ENCODE measurements at places on chromosomes 7 and 10.

- no peak for DNase-seq
Observed at GRCh38 chr10:100632027-100632426, 96.3 kb downstream of the HIF1AN start.

GRCh38 chr10:124069341-124070264 lies 23.8 kb downstream of the CHST15 start:
- no peak for DNase-seq

- no peak for DNase-seq
Observed at GRCh38 chr7:77982926-77983550, 184.5 kb downstream of the PHTF2 start.

GRCh38 chr10:101624526-101625102 lies 36.5 kb downstream of the DPCD start:
- DNase-seq, result no peak

- no peak for DNase-seq
Observed at GRCh38 chr10:6395606-6396005, 184.5 kb downstream of the PRKCQ start.

GRCh38 chr10:122142641-122143237 lies 128.4 kb upstream of the BTBD16 start:
- DNase-seq, result no peak

- no peak for DNase-seq
Observed at GRCh38 chr7:112080441-112080840, 125.8 kb downstream of the DOCK4 start.

DNA sequence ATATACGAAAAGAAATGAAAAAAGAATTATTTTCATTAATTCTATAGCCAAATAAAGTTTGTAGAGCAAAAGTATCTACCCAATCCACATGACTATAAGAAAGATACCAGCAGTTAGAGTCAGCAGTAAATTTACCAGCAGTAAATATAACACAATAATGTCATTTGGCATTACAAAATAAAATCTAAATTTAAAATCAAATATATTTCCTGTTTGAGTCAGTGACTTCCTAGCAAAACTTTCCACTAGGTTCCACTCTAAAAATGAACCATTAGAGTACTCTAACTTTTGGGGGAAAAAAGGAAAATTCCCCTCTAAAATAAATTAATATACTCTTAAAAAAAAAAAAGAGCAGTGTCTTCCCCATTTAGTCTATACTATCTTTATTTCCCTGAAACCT lies 144.8 kb downstream of the CPEB3 start:
- no peak for DNase-seq

DNA sequence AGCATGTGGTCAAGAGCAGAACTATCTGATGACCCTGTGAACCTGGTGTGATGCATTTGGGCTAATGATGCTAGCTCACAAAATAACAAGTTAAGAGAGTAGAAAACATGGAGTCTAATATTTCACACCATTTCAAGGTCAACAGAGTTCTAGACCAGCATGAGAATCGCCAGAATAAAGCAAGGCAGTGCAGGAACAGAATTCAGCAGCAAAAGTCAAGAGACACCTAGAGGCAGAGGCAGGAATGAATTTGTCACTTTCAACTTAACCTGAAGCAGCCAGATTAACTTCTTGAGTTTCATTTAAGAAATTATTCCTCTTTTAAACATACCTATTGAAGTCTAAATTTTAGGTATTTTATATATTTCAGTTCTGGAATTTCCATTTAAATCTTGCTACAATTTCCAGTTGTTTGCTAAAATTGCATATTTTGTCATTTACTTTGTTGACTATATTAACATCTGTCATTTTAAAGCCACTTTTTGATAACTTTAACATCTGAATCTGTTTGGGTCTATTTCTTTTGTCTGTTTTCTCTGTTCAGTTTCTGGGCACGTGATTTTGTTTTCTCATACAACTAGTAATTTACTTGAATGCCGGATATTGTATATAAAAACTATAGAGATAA lies 44.2 kb upstream of the PRSS58 start:
- DNase-seq, result no peak

DNA sequence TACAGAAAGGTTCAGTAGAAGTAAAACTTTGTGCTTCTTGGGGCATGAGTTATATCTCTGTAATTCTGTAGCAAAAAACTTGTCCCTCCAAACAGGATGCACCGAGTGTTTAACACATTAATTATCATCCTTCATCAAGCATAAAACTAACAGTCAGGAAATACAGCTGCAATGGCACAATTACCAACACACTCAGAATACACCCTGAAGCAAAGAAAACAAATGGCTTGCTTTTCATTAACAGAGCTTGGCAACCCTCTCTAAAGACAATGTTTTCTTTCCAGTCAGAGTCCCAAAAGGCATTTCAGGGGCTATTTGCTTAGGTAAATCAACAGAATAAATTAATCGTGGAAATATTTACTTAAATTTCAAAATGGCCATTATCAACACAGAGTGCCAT lies 107.7 kb downstream of the ICA1 start:
- DNase-seq, result no peak

GRCh38 chr10:111479966-111480365 lies 403.1 kb downstream of the ADRA2A start:
- no peak for DNase-seq

- DNase-seq, result no peak
Observed at GRCh38 chr7:155597753-155598140, 46.7 kb upstream of the RBM33 start.

GRCh38 chr7:137628216-137628615 lies 218.6 kb downstream of the DGKI start:
- DNase-seq, result no peak

GRCh38 chr7:20264623-20265022 lies 47.4 kb upstream of the MACC1 start:
- no peak for DNase-seq

DNA sequence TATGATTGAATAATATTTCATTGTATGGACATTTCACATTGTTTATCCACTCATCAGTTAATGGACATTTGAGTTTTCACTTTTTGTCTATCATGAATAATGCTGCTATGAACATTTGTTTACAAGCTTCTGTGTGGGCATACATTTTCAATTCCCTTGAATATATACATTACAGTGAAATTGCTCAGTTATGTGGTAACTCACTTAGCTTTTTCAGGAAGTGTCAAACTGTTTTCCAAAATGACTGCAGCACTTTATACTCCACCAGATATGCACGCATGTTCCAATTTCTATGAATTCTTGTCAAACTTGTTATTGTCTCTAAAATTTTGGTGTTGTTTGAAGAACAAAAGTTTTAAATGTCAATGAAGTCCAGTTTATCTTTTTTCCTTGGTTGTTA lies 401.2 kb downstream of the THSD7A start:
- no peak for DNase-seq

DNA sequence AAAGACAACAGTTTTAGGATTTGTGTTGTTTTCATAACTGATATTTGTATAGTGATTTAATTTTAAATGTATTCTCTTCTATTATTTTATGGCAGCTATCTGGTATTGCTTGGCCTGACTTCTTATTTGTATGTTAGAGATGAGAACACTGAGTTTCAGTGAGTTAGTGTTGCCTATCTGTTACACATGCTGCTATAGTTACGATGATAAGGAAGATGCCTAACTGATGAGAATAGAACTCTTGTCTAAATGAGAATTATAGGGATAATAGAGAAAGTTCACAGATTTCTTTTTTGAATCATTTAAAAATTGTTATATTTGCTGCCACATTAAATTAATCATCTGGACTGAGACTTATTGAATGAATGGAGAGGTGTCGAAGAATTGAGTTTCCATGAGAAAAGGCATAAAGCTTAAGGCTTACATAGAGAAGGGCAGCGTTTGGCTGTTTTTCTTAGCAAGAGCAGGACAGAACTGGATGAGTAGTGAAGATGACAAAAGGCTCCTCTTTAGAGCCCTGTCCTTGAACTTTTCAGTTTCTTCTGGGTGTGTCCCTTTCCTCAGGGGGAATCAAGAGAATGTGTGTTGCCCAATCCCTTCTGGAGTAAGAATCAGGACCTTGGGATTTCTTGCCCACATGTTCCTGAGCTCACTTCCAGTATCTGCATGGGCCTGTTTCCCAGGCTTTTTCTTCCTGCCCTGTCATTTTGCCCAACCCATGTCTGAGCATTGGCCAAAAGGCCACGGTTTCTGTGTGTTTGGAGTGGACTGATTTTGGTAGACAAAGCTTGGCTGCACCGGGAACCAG lies 195.6 kb upstream of the CSTF2T start:
- no peak for DNase-seq

- no peak for DNase-seq
Observed at GRCh38 chr7:491292-491957, 28.2 kb downstream of the PDGFA start.

- DNase-seq, result no peak
Observed at GRCh38 chr7:36806891-36807290, 82.6 kb upstream of the AOAH start.

DNA sequence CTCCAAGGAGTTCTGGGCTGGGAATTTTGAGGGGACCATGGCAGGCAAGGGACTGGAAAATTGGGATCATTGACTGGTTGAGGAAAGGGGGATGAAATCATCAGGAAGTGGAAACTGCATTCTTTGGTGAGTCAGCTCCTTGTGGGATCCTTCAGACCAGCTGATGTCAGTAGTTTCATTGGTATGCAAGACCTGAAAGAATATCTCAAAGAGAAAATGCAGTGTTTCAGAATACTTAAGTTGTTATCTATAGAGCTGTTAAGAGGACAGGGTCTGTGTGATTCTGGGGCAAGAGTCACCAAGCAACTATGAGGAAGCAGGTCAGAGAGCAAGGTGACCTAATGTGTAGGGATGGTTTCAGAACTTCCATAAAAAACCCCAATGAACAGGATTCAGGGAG lies 595.9 kb upstream of the AUTS2 start:
- no peak for DNase-seq

DNA sequence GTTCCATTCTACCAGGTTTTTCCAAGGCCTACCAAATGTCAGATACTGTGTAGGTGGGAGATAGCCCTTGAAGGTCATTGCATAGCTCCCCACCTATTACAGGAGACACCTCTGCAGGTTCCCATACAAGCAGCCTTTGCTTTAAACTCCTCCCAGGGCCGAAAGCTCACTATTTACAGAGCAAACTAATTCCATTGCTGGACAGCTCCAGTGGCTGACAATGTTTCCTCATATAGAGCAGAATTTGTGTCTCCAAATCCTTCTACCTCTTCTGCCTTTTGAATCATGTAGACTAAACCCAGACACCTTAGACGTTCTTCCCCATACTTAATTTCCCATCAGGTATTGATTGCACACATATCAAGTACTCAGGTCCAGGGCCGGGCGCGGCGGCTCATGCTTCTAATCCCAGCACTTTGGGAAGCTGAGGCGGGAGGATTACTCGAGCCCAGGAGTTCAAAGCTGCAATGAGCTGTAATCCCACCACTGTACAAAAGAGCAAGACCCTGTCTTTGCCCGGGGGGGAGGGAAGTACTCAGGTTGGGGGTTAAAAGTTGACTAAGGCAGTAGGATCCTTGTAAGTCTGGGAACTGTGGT lies 2.1 kb downstream of the CNNM1 start:
- no peak for DNase-seq

DNA sequence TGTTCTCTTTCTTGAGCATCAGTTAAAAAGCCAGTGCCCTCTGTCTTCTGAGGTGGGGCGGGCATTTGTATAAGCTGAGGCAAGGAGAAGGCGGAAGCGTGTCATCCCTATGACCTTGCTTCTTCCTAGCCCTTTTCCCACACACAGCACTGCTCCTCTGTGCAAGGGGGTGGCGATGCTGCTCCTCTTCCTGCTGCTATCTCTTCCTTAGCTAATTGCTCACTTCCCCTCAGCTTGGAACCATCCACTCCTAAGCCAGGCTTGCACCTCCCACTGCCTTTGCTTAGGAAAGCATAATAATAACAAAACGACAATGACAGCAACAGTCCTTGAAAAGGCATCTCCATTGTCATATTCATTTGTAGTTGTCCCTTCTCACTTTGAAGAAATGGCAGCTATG lies 366.9 kb downstream of the PHTF2 start:
- no peak for DNase-seq

DNA sequence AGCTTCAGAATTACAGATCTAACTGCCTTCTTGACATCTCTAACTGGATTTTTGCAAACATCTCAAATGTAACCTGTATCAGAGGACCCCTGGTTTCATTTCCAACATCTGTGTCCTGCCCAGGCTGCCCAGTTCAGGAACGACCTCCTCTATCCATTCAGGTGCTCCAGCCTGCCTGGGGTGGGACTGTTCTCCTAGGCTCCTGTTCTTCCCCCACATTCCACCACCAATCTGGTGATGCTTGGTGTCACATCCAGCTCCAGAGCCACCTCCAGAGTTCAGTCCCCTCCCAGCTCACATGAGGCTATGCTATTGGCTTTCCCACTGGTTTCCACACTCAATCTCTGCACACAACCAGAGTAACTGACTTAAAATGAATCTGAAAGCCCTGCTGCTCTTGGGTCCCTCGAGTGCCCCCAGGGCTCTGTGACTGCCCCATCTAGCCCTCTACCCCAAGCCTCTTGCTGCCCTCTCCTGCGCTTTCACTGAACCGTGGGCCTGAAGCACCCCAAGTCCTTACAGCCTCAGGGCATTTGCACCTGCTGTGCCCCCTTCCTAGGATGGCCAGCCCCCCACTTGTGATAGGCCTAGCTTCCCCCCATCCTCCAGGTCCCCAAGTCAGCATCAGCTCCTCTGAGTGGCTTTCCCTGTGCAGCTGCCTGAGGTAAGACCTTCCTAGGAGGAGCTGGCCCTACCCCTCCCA lies 46.1 kb downstream of the PPIF start:
- DNase-seq, result no peak

GRCh38 chr7:149642589-149642988 lies 130.8 kb downstream of the ZNF467 start:
- no peak for DNase-seq

DNA sequence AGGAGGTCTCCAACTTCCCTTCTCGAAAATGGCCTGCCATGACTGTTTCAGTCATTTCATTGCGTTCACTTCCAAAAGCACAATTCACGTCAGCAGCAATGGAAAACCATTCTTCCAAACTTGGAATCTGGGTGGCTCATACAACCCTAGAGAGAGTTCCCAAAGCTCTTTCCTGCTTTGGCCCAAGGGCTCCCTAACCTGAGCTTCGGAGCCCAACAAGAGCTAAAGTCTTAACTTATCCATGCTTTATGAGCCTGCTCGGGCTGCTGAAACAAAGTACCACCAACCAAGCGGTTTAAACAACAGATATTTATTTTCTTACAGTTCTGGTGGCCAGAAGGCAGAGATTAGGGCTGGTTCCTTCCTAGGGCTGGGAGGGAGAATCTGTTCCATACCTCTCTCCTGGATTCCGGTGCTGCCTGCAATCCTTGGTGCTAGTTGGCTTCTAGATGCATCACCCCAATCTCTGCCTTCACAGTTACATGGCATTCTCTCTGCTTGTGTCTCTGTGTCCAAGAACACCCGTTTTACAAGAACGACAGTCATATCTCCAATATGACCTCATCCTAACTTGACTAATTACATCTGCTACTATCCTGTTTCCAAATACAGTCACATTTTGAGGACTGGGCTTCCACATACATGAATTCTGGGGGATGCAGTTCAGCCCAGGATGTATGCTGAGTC lies 33.5 kb downstream of the CAMK2B start:
- DNase-seq, result no peak

DNA sequence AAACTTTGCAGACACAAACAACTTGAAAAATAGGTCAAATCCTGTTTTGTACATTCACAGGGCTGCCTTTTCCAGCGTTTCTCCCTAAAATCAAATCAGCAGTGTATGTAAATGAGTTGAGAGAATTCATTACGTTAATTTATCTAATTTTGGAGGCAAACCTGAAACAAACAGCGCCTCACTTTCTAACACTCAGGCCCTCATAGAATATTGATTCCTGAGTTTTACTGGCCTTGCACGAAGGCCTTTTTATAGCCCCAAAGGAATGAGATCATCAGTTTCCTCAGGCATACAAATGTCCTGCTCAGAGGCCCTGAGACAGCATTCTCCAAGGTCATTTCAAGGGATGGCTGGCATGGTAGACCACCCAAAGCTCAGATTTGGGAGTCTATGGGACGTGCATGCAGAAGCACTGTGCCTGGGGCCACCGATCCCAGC lies 131.7 kb upstream of the CHST15 start:
- DNase-seq, result no peak

Measured in activated effector memory CD4-positive, alpha-beta T cell treated with Interleukin-2 at 50 U/mL for 16 hours (primary cell).